ENCODE measurements at places on chromosomes 3 and 15.

DNA sequence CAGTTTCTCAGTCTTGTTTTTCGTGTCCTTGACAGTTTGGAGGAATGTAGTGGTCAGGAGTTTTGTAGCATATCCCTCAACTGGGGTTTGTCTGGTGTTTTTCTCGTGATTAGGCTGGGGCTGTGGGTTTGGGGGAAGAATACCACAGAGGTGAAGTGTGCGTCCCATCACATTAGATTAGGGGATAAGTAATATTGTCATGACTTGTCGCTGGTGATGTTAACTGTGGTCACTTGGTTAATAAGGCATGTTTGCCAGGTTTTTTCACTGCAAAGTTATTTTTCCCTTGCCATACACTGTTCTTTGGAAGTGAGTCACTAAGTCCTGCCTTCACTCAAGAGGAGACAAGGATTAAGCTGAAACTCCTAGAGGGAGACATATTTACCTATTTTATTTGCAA is 39.1 kb downstream of the PAK2 start:
- no peak for DNase-seq

DNA sequence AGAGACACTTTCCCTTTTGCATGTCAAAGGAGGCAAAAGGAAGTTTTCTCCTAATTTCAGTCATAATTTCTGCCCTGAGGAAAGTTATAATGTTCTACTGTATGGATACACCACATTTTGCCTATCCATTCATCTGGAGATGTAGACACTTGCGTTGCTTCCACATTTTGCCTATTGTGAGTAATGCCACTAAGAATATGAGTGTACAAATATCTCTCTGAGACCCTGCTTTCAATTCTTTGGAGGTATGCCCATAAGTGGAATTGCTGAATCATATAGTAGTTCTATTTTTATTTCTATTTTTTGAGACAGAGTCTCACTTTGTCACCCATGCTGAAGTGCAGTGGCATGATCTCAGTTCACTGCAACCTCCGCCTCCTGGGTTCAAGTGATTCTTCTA is 3.6 kb upstream of the CD276 start:
- no peak for DNase-seq

GRCh38 chr3:135106445-135106844 is 311.4 kb downstream of the EPHB1 start:
- DNase-seq, result no peak

- DNase-seq, result no peak
Observed at GRCh38 chr3:123540285-123540684, 44.6 kb downstream of the HACD2 start.

- no peak for DNase-seq
Observed at GRCh38 chr3:147793841-147794240, 384.7 kb downstream of the ZIC1 start.

GRCh38 chr15:50945725-50946124 is 37.2 kb downstream of the AP4E1 start:
- no peak for DNase-seq

GRCh38 chr15:71809346-71809745 is 1.0 kb upstream of the NR2E3 start:
- DNase-seq, result no peak

GRCh38 chr3:2684046-2684445 is 426.1 kb downstream of the IL5RA start:
- DNase-seq, result no peak

DNA sequence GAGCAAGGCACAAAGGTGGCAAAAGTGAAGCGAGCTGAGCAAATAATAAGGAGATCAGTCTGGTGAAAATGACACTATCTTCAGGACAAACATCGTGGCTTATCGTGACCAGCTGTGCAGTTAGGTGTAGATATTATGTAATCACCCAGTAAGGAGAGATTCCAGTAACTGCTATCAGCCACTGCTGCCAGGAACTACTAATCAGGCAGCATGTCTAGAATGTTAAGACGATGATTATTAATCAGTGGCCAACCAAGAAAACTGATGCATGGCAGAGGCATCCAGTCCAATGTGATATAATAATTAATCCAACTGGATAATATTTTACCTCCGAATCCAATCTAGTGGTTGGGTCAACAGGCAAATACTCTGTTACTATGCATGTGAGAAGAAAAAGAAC is 252.7 kb upstream of the ZPLD1 start:
- DNase-seq, result no peak

DNA sequence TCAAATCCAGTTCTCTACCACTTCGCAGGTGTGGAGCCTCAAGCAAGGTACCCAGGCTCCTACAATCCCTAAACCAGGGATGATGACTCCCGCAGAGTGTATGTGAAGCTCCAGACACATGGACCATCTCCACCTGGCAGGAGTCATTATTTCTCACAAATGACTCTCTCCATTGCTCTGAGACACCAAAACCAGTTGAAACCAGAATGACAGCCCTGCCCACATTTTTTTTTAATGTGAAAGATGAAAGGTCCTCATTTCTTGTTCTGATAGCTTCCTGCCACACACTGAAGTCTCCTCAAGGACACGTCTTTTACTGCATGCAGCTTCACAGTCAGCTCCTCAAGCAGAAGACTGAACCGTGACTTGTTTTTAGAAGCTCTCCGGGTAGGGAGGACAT is 61.4 kb upstream of the ZBTB38 start:
- no peak for DNase-seq

Measured in ureter (tissue), 1 donor.